AG08396 (cell line): ENCODE measurements at places on chromosomes 16 and 17.
A peak's percentile ranks its signal among the peaks of the same experiment; 100 is the strongest.

DNA sequence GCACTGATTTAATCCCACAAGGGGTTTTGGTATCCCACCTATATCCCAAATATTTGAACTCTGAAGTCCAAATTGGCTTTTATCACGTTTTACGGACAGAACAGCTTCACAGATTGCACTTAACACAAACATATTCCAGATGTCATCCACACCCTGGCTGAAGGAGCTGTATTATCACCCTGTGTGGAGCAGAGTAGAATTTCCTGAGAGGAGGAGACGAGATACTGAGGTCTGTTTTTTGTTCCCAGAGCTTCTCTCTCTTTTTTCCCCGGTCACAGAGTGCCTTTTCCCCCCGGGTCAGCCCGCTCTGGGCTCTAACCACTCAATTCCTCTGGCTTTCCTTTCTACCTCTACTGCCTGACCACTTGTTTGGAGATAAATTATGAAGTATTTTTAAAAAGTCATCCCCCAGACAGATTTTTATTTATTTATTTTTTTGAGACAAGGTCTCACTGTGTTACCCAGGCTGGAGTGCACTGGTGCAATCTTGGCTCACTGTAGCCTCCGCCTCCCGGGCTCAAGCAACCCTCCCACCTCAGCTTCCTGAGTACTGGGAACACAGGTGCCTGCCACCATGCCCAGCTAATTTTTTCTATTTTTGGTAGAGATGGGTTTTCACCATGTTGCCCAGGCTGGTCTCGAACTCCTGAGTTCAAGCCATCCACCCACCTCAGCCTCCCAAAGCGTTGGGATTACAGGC lies 30.7 kb downstream of the DNAH2 start:
- no peak for DNase-seq

- peak; percentile 19 for DNase-seq
These were observed 122.4 kb upstream of the NUDT7 start for GRCh38 chr16:77599793-77600415.

DNA sequence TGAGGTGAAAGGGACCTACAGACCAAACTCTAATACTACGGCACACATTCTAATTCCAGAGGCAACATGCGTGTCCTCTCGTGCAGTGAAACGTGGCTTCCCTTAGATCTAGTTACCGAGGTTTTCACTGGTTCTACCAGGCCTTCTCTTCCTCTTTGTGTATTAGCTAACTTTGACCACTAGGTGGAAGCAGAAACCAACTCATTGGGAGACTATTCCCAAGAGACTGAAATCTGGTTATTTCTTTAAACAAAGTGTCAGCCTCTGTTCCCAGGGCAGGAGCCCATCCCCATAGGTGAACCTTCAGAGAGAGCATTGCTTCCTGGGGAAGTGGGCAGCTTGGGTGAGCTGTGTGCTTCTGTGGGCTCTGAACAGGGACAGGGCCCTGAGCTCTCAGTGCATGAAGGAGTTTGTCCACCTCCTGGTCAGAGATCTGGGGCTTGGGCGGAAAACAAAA lies 19.7 kb upstream of the RCVRN start:
- DNase-seq: peak; percentile 68

DNA sequence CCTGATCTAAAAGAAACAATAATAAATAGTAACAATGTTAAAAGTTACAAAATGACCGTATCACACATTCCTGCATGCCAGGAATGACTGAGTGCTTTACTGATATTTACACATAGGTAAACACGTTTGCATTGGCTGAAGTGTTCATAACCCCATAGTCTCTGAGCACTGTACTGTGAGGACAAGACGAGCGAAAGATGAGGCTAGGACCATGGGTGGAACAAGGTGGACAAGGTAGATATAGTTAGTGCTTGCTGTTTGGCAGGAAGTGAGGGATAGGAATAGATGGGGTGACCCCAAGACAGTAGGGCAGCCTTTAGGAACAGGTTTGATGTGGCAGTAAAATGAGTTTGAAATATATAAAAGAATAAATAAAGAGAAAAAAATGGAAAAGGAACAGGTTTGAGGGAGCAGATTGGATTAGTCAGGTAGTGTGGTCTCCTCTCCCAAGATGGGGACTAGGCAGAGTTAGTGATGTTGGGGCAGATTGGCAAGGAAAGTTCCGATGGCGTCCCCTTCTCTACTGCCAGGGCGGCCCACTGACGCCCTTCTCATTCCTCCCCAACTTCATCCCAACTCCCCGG lies 452 bp upstream of the E2F4 start:
- DNase-seq: no peak

- no peak for DNase-seq
These were observed 2.7 kb downstream of the KCTD2 start for GRCh38 chr17:75049706-75050105.

DNA sequence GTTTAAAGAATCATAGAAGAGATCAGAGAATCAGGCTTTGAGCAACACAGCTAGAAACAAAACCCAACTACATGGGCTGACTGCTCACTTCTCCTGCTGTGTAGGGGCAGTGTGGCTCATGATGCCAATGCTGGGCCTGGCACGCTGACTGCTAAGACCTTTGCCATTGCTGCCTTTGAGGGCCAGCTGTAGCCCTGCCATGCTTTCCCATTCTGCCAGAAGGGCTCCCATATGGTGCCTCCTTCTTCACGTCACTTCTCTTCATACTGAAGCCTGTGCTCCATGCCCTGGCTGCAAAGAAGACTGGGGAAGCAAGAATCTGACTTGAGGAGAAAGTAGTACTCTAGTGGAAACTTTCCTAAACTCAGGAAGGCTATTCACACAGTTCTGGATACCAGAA lies 232.9 kb downstream of the UTP18 start:
- DNase-seq: no peak

- peak; percentile 84 for DNase-seq
These were observed 36.7 kb downstream of the STAT5A start for GRCh38 chr17:42325026-42325425.

DNA sequence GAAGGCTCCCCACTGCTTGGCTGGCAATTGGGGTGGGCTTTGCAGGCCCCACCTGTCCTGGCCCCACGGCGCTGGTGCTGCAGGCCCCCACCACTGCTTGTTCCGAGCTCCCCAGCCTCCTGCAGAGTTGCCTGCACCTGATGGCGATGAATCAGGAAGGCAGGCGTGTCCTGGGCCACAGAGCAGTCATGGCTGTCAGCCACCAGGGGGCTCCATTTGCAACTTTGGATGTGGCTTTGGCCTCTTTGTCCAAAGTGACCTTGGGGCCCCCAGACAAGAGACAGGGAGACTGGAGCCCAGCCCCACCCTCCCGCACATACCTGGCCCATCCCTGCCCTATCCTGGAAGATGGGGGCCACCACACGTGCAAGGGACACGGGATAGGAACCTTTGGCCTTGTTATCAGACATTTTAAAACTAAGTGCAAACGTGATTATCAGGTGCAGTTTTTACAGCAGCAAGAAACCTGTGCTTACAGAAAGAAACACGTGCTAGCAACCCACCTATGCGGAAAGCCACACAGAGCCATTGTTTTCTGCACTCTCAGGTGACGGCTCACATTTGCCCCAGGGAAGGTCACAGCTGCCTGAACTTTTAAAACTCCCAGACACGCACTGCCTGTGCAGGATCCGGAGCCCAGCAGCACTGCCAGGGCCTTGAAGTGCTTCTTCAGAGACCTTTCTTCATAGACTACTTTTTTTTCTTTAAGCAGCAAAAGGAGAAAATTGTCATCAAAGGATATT lies at the start of gene DNASE1:
Gene DNASE1, plus strand, starts transcription at position 443 of the 743 bp plus-strand sequence. CDS start 683 bp downstream, outside the sequence.
- DNase-seq: peak; percentile 74

GRCh38 chr16:3074860-3075522 lies 9.6 kb downstream of the IL32 start:
- DNase-seq: no peak

GRCh38 chr16:82518811-82519210 lies 108.0 kb upstream of the CDH13 start:
- DNase-seq: no peak

DNA sequence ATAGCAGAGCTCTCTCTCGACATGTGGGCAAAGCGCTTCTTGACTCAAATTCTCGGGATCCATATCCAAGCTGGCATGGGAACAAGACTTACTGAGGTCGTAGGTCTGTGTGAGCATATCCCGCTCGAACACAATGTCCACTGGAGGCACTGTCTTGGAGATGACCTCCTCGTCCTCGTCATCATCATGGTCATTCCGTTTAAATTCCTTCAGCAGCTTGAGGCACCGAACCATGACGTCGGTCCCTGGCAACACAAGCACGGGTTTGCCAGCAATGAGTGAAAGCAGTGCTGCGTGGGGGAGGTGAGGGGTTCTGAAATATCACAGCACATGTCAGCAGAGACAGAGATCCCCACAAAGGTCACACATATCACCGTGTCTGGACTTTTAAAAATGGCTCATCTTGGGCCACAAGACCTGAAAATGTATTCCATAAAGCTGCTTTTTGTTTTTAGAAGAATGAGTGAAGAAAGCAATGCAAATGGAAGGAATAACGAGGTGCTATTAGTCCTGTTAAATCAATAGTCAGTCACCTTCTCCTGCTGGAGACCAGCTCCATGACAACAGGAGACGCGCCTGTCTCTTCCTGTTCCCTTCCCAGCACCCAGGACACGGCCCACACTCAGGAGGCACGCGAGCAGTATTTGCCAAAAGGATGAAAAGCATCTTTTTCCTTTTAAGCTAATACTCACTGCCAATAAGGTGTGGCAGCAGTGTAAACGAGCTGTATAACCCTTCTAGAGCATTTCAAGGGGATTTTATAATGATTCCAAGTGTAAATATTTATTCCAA lies 37.9 kb downstream of the GTF3C1 start:
- DNase-seq: no peak

- DNase-seq: no peak
These were observed 477 bp upstream of the CLDN9 start for GRCh38 chr16:3012246-3012645.

DNA sequence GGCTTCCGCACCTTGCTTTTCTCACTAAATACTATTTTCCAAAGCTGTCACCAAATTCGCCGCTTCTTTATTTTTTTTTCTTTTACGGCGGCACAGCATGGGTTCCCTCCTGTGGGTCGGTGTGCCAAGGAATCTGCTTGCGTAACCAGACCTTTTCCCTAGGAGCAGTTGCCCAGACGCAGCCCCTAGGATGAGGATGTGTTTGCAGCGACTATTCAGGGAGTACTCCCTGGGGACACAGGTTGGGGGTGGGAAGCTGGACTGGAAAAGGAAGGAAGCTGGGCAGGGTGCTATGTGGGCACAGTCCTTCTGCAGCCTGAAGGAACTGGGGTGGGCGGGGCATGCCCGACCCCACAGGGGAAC lies 49.0 kb upstream of the ZCCHC14 start:
- DNase-seq: no peak

GRCh38 chr16:24876231-24876630 lies 30.5 kb downstream of the SLC5A11 start:
- no peak for DNase-seq

- peak; percentile 73 for DNase-seq
These were observed at the start of gene C17orf107 for GRCh38 chr17:4899341-4900230. Gene C17orf107, plus strand, starts transcription at chr17:4899536. Its CDS starts 227 bp downstream, at chr17:4899763.

DNA sequence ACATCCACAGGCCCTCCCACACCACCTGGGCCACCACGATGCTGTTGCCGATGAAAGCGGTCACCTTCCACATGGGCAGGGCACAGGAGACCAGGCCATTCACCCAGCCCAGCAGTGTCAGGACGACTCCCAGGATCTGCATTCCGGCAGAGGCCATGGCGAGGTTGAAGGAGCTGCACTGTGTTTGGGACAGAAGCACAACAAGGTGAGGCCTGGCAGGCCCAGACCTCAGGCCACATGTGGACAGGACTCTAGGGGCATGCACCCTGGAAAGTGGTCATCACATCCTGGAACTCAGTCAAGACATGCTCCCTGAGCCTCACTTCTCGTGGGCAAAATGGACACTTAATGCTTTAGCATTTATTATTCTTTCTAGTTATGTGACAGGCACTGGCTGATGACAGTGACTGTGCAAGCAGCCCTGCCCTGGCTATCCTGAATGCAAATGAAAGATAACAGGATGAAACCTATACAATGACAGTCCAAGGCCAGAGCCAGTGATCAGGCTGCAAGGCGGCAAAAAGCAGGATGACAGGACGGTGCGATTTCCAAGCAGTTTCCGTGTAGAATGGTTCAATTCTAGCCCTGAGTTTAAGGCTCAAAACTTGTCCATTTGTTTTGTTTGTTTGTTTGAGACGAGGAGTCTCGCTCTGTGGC lies 2.0 kb downstream of the CLDN6 start:
- no peak for DNase-seq

- DNase-seq: no peak
These were observed 92.4 kb upstream of the HSBP1 start for GRCh38 chr16:83715217-83715920.

DNA sequence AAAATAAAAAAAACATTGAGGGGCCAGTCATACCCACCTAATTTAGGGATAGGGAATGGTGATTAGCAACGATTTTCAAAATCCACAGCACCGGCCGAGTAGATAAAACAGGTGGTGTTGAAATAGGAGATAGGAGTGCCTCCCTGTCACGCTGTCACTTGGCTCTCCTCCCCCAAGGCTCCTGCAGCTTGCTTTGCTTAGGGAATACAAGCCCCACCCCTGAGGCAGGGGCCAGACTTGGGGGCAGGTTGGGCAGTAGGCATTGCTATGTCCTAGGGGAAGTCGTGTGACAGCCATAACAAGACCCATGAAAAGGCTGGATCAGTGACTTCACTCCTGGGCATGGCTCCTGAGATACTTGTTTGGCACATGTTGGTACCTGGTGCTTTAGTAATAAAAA lies 25.8 kb downstream of the POLR2A start:
- DNase-seq: no peak

- DNase-seq: no peak
These were observed 411.0 kb downstream of the CPPED1 start for GRCh38 chr16:12392585-12393091.

DNA sequence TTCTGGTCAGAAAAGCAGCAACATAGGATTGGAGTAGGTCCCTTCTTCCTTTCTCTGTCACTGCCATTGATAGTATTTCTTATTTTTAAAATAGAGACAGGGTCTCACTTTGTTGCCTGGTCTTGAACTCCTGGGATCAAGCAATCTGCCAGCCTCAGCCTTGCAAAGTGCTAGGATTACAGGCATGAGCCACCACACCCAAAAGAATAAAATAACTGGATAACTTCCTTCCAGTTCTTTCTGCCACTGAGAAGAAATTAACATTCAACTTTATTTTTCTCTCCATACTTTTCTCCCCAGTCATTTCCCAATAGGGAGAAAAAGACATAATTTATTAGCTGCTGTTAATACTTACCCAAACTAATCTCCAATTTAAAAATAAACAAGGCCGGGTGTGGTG lies 91.9 kb upstream of the MED13 start:
- DNase-seq: no peak

DNA sequence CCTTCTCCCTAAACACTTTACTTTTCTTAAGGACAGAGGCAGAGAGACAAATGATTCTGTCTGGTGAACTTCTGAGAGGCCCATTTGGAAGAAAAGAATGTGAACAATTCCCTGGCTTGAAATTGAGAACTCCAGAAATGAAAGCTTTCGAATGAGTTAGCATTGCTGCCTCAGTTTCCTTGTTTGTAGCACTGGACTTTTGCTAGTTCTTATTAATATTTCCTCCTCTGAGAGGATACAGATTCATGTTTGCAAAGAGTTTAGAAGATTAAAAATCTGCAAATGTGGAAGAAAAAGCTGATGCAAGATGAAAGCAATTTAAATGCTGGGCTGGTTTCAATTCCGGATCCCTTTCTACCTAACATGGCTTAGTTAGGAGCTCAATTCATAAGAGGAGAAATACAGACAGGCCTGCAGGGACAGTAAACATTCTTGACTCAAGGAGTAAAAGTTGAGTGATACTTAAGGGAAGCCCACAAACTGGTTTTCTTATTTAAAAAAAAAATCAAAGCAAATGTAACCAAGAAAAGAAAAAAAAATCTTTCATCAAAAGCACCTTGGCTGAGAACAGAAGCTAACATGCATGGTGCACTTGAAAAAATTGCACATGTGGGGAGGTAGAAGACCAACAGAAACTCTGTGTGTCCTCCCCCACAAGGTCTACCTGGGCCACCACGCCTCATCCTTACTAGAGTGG lies 27.1 kb downstream of the HNF1B start:
- no peak for DNase-seq
